Activated CD8-positive, alpha-beta memory T cell treated with anti-CD3 and anti-CD28 coated beads, Interleukin-2, amount 10 ng/mL, durations not matched to agents 7 days and 5 days (primary cell): ENCODE measurements at places on chromosomes 13 and 19. TPM values are rescaled to one million over a fixed set of nuclear protein-coding genes. Genes with fewer than 3 reads are reported as not detected.

Gene GALP
- not detected for total RNA-seq

Gene ZNF792
- total RNA-seq, result 15.3 TPM

Gene SIGLECL1
- total RNA-seq, result not detected

Gene LHB
- not detected for total RNA-seq

Gene AMER2
- not detected for total RNA-seq

Gene GFY
- not detected for total RNA-seq

Gene LILRB4
- not detected for total RNA-seq

Gene CFAP97D2
- total RNA-seq, result not detected

DNA sequence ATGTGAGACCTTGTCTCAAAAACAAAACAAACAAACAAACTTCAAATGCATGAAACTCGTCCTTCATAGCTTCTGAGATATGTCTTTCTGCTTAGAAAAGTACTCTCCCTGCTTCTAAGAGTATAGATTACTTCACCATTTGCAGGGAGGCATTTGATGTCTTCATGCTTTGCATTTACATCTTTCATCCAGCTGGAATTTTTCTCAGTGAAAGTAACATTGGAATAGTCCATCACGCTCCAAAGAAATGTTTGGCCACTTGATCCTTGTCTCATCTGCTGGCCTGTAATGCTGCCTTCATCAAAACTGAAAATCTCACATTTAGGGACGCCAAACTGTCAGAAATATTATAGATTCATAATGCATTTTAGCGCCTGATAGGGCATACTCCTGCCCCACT is 19.2 kb downstream of the PNMA8A start:
- DNase-seq, result no peak

GRCh38 chr13:59346999-59347723 is 816.6 kb downstream of the DIAPH3 start:
- DNase-seq, result no peak

GRCh38 chr13:45575830-45576180 is 39.7 kb downstream of the ERICH6B start:
- no peak for DNase-seq

DNA sequence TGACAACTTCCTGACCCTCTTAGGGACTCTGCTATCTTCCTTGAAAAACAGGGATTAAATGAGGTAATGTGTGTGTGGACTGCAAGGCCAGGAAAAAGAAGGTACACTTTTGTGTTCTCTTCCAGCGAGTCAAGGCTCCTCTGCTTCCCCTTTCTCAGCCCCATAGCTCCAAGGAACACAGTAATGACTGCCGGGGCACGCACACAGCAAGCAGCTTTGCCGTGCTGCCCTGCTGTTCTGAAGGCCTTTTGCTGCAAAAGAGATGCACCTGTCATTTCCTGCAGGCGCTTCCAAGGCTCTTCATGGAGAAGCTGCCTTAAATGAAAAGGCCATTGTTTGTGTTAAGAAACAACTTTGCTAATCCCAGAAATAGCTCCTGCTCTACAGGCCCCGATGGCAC is 84.6 kb downstream of the CYSLTR2 start:
- no peak for DNase-seq

- DNase-seq, result no peak
Measured at GRCh38 chr13:71587817-71588216, 279.2 kb downstream of the DACH1 start.

DNA sequence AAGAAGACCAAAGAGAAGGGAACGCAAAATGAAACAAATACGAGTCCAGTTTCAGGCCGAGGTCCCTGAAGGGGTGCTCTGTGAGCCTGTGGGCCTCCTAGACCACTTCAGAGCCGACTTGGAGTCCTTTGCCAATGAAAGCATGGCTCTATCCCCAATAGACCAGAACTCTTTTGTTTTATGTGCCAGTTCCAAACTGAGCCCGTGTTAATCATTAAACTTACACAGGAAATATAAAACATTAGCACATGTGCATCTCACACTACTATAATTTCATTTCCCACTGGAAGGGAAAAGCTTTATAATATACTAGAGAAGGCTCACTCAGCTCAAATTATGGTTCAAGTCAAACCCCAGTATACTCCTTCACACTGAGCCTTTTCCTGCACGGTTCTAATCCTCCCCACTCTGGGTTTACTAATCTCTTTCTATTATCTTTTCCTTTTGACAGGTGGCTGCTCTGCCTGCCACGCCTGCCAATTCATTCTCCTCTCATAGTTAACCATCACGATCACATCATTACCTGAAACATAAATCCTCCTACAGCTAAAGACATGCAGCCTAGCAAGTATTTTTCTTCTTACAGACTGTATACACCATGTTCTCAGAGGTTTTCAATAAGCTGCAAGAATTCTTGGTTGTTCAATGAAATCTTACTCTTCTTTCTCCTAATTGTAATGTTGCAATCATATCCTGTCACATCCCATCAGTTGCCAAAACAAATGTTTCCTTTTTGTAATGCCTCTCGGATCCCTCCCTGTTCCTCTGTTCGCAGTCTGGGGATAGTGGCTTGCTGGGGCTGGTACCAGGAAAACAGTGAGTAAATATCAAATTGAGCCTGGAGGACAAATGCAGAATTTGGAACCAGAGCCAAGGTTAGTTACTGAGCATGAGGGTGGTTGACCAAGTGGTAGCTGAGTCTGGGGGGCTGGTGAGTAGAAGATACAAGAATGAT is 18.8 kb upstream of the WASF3 start:
- no peak for DNase-seq

GRCh38 chr19:9485140-9485539 is 13.3 kb downstream of the ZNF560 start:
- no peak for DNase-seq

GRCh38 chr19:5131031-5131505 is 162.2 kb downstream of the KDM4B start:
- no peak for DNase-seq

- no peak for DNase-seq
Measured at GRCh38 chr19:14402332-14403144, 16.6 kb downstream of the DDX39A start.

DNA sequence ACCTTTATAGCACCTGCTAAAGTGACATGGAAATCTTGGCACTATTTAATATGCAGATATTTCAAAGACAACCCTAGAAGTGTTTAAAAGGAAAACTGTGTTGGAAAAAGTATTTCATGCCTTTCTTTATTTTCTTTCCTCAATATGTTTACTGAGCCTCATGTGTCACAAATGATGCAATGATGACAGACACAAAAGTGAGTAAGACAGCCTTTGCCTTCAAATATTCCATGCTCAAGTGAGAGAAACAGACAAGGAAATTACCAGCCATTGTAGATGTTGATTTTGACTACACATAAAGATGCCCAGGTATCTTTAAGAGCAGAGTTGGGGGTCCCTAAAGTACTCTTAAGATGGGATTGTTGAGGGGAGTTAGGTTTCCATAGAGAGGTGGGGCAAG is 48.0 kb upstream of the TPP2 start:
- DNase-seq, result no peak
